Hematopoietic multipotent progenitor cell treated with erythropoietin and hydrocortisone succinate and interleukin-3 and kit ligand, for 4 days (in vitro differentiated cells): ENCODE measurements at places on chromosomes 4 and X.

DNA sequence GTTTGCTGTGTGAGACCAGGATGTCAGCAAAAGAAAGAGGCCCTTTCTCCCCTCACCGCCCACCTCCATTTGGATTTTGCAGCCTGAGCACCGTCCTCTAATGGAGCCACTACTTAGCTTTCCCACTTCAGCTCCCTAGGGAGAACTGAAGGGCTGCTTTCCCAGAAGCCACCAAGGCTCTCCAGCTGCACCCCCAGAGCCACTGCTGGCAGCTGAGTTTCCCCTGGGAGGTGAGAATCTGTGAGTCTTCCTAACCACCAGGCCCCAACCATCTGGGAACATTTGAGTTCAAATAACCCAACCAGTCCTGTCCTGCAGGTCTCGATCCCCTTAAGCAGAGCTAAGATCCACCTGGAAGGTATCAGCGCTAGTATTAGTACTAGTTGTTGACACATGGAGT is 173.1 kb upstream of the USP9X start:
- DNase-seq, result no peak

DNA sequence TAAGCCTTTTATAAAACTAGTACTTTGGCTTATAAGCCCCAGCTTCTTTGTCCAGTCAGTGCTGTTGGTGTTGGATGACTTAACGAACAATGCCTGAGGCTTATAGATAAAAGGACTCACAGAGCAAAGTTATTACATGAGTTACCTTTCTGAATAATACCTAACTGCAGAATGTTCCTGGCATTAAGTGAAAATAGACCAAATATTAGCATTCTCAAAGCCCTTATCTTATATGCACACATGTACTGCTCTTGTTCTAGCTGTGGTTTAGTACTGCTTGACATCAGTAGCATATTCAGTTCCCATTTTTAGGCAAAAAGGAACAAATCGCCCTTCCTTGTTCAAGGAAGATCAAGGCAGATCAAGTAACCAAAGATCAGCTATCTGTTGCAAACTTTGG is 131.6 kb downstream of the ZNF330 start:
- DNase-seq, result peak; percentile 84

GRCh38 chrX:100980608-100981497 is 11.3 kb downstream of the ARL13A start:
- no peak for DNase-seq

DNA sequence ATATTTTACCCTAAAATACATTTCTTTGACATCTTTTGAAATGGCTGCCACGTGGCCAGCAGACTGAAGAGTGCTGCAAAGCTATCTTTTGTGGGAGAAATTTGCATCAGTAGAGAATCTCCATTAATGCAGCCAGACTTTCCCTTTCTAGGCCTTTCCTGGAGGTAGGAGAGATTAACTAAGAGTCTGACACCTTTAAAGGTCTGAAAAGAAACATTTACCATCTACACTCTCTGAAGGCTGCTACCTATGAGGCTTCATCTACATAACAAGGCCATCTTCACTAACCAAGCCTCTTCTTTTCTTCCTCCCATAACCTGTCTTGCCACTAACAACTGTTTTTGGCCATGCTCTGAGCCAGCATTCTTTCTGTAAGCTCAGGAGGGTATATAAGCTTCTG is 17.8 kb upstream of the SPRY1 start:
- no peak for DNase-seq

- DNase-seq, result no peak
Measured at GRCh38 chr4:115357776-115358175, 244.4 kb upstream of the NDST4 start.

GRCh38 chrX:152822383-152823086 is 8.0 kb downstream of the CETN2 start:
- no peak for DNase-seq
